ENCODE measurements at places on chromosomes 2 and 18.

GRCh38 chr2:222903234-222904220 lies 42.7 kb downstream of the ACSL3 start:
- DNase-seq = no peak

GRCh38 chr2:39623917-39624316 lies 41.8 kb upstream of the TMEM178A start:
- no peak for DNase-seq

GRCh38 chr2:223501641-223502040 lies 100.5 kb downstream of the SCG2 start:
- DNase-seq = no peak

- no peak for DNase-seq
These were observed 3.5 kb upstream of the GDF7 start for GRCh38 chr2:20663196-20664070.

DNA sequence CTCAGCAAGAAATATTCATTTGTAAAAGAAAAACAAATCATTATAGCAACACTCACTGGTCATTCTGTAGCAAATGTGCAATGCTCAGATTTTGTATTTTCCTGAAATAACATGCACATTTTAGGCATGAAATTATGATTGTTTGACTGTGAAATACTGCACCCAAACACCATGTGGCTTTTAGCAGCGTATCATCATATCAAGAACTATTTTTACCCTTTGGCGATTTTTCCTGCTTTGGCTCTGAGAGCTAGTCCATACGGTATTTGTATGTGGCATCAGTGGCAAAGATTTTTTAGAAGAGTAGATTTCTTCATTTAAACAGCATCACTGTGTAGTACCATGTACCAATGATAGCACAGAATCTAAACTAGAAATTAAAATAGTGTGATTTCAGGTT lies 493.1 kb downstream of the NR4A2 start:
- DNase-seq = no peak

DNA sequence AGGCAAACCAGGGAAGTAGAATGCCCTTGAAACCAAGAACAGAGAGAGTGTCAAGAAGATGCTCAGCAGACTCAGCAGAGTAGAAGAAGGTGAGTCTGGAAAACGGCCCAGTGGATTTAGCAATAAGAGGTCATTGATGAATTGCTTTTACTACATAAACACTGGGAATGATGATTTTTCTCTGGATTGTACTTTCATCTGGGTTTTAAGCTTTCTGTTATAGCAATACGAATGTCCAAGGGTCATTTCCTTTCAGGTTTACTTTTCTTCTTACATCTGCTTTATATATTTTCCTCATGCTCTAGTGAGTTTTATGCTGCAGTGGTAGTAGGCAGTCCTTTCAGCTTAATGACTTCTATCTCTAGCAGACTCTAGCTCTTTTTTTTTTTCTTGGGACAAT lies 16.9 kb downstream of the EML6 start:
- no peak for DNase-seq

- no peak for DNase-seq
These were observed 455.0 kb upstream of the ST6GAL2 start for GRCh38 chr2:107340955-107341354.

GRCh38 chr2:209146682-209147320 lies 277.0 kb upstream of the MAP2 start:
- no peak for DNase-seq

GRCh38 chr18:45008694-45009413 lies 328.2 kb downstream of the SETBP1 start:
- no peak for DNase-seq

GRCh38 chr2:23658466-23658942 lies 268.4 kb downstream of the ATAD2B start:
- no peak for DNase-seq

DNA sequence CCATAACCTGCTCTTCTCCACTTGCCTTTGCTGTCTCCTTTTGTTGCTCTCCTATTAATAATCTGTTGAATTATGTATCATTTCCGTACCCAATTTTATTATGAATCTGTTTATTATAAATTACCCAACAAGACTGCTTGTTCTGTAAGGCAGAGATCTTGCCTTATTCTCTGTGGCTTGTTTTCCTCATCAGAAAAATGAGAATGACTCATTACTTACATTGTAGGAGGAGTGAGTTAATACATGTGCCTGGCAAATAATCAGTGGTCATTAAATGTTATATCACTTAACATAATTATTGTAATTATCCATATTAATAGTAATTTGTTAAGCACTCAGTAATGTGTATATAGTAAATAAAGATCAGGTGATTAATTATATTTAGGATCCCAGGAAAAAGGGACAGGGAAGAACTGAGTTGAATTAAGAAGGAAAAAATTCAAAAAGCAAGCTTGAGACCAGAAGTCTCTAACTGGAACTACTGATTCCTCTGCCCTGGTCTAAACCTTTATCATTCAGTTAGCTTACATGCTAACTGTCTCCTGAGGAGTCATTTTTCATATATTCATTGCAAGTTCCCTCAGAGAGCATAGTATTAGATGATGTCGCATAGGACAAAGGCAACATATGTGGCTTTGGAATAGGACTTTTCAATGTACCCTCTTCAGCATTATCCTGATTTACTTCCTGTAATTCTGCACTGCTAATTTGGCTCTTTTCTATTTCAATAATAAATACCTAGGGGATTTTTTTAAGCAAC lies 335.7 kb downstream of the GALNT13 start:
- no peak for DNase-seq

DNA sequence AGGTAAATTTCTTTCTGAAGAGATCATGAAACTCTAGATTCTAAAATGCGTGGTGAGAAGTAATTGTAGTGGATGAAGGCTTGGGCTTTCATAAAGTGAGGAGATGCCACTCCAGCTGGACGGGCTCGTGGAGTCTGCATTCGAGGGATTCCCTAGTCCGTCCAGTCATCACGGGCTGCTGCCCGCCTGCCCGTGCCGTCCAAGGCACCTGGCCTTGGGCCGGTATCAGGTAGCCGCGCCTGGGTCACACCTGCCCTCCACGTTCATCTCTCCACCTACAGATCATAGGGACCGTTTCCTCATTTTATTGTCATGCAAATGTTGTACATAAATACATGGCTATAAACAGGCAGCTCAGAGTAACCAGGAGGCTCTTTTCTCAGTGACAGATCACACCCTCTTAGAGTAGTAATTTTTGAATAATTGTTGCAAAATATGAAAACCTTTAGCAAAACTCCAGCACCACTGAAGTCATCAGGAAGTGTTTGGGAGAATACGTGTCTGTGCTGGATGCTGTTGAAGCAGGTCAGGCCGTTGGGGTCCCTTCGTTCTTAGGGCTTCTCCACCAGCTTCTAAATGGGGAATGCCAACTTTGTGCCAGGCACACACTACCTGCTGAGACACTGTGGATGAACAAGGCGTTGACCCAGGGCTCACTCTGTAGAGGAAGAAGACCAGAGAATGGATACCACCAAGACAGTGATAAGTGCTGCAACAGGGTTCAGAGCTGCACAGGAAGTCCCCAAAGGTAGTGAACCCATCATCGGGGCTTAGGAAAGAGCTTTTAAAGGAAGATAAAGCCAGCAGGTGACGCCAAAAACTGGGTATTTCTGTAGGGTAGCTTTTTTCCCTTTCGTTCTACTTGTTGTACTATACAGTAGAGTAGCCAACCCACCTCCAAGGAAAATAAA lies 112.5 kb downstream of the FAM210A start:
- no peak for DNase-seq

- DNase-seq = peak; percentile 46
These were observed 60.1 kb upstream of the IL1RL1 start for GRCh38 chr2:102251042-102251848.

DNA sequence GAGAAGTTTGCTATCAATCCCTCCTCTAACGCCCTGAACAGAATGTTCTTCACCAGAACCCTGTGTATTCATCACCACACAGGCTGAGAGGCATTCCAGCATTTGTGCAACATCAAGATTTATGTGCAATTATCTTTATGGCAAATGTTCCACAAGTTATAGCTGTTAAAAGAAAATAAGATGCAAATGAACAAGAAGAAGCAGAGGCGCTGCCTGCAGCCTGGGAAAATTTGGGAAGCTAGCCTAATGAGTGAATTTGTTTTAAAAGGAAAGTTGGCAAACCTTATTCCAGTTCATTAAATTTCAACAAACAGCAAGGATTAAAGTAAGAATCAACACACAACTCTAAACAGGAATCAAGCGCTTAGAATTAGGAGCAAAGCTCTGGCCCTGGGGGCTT lies 5.3 kb downstream of the TPO start:
- DNase-seq = no peak

DNA sequence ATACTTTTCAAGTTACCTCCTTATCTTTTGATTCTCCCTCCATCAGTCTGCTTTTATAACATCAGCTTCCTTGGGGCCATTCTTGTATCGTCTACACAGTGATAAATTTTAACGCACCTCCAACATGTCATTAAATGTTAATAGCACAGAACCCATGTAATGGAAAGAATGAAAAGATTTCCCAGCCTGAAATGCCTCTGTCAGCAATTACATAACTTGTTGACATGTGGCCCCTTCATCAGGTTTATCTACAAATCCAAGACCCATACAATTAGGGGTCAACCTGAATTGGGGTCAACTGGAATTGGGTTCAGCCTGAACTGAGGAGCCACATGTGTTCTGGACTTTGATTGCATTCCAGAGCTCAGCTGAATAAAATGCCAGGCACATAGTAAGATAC lies 148.2 kb upstream of the KLF7 start:
- DNase-seq = no peak

GRCh38 chr2:29293830-29294438 lies 178.7 kb downstream of the CLIP4 start:
- no peak for DNase-seq

GRCh38 chr2:216109962-216110614 lies 940 bp downstream of the XRCC5 start:
- no peak for DNase-seq

DNA sequence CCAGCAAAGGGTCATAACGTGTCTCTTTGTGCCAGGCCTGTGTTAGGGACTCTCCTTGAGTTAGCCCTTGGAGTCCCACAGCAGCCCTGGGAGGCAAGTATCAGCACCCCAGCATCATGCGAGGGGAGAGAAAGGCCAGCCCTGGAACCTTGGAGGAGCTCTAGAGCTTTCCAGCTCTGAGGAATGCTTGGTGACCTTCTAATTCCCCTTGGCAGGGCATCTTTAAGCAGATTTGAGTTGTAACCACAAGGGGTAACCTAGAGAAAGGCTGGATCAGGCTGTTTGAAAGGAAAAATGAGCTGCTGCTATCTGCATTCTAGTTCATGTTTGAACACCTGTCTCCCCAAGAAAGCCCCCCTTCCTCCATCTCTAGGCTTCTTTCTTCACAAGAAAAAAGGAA lies 23.8 kb upstream of the ODC1 start:
- no peak for DNase-seq

GRCh38 chr2:149901231-149901859 lies 313.8 kb upstream of the MMADHC start:
- DNase-seq = no peak

- no peak for DNase-seq
These were observed 10.5 kb upstream of the ST3GAL5 start for GRCh38 chr2:85899284-85899683.

- no peak for DNase-seq
These were observed 12.1 kb downstream of the ACOXL start for GRCh38 chr2:110744429-110744828.

GRCh38 chr2:74881176-74881575 lies 47.2 kb downstream of the HK2 start:
- DNase-seq = no peak

DNA sequence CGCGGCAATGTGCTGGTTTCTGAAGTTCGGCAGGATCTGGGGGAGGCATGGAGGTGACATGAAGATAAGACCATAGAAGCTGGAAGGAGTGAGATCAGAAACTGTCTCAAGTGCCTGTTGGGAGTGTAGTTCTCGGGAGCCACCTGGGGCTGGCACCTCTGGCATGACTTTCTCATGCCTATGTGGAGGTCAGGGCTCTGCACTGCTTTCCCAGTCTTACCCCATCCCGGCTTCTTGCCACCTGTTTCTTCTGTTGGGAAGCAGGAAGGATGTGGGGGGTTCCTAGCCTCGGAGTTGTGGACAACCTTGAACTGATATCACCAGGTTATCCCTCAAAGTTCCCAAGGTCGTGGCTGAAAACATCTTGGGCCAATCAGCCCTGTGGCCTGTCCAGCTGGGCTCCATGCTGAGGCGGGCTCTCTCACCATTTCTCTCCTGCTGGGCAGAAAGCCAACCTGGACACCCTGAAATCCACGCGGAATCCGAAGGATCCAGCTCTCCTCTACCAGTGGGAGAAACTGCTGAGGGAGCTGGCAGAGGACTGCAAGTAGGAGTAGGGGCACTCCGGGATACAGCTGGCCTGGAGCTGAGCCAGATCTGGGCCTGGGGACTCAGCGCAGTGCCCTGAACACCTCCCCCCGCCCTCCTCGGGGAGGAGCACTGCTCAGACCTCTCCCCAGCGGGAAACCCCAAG lies 42.5 kb downstream of the FER1L5 start:
- DNase-seq = no peak

- DNase-seq = no peak
These were observed 22.1 kb downstream of the KIF1A start for GRCh38 chr2:240797914-240798313.
